ENCODE measurements at places on chromosomes 5 and 9.

DNA sequence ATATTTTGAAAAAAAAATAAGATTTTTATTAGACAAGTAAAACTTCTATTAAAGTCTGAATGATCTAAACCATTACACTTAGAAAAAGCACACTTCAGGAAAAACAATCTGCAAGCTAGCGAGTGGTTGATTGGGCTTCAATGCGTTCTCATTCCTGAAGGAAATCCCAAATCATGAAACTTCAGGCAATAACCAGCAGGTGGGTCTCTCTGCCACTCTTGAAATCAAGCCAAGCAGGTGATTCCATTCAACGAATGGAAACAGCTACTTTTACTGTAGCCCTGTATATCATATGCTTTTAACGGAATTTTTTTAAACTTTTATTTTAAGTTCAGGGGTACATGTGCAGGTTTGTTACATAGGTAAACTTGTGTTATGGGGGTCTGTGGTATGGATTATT is 234.5 kb upstream of the TRPM3 start:
- no peak for DNase-seq

DNA sequence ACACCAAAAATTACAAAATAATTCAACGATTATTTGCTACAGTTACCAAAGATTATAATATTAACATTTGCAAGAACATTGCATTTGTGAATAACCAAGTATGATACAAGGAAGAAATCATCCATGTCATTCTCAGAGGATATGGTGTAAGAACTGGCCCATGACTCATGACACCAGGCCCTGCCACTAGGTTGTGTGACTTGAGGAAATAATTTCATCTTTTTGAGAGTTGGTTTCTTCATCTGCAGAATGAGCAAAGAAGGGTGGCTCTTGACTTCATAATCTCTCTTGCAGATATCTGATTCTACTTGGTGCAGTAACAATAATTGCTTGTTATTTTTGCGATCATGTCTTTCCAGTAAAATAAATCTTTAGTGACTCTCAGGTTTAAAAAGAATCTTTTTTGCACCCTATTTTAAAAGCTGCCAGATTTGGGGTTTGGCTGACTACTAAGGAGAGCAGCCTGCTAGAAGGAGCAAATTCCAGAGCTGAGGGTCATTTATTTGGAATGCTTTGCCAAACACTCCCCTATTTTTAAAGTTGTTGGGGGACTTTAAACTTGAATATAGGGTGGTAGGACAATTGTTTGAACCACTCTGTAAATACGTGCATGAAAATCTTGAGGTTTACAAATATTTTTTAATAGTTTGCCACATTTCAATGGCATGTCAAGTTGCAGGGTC is 23.5 kb downstream of the ITGA1 start:
- DNase-seq, result no peak

- DNase-seq, result no peak
These were observed 2.7 kb downstream of the OR2V2 start for GRCh38 chr5:181149806-181150733.

GRCh38 chr9:124045076-124045829 is 33.7 kb downstream of the LHX2 start:
- DNase-seq, result no peak

GRCh38 chr5:54390015-54390414 is 65.5 kb upstream of the HSPB3 start:
- peak; percentile 75 for DNase-seq

DNA sequence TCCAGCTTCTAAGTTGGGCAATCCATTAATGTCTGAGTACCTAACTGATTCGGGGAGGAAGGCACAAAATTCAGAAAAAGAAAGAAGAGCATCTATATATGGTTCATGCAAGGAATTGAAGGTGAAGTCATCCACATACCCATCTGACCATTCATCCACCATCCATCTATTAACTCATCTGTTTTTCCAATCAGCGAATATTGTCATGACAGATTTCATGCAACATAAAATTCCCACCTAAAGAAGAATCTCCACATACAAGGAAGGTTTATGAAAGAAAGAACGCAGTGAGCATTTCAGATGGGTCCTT is 164.7 kb downstream of the GRIA1 start:
- no peak for DNase-seq

DNA sequence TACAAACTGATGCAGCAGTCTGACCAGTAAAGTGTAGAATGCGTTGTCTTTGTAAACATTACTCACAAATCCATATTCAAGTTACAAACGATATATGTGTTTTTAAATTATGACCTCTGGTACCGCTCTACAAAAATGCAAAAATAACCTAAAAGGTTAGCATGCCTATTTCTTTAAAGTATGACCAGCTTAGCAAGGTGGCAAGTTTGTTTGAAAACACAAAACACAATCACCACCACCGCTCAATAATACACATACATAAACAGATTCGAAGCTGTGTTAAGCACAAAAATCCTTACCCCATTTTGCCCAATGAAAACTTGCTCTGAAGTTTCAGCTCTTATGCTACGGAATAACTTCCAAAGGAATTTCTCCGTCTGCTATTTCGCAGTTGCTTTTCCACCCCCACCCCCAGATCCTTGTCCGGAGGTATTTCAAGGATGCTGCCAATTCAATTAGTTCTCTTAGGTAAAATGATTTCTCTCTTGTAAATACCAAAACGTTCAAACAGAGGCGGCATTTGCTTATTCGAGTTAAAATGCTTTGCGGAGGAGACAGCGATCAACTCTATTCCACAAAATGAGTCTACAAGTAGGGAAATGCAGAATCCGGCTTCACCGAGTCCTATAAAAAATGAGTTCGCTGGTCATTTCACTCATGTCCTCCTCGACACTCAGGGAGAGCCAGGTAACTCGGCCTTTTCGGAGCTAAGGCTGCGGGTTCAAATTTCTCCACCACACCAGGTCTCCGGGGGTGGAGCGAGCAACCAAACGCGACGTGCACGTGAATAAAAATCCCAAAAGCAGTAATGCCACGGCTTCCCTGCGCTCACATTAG is 1.2 kb downstream of the HOMER1 start:
- DNase-seq, result no peak

- no peak for DNase-seq
These were observed 62.1 kb downstream of the GADD45G start for GRCh38 chr9:89666950-89667349.

GRCh38 chr5:52469835-52470234 is 317.9 kb upstream of the ITGA1 start:
- DNase-seq, result no peak

DNA sequence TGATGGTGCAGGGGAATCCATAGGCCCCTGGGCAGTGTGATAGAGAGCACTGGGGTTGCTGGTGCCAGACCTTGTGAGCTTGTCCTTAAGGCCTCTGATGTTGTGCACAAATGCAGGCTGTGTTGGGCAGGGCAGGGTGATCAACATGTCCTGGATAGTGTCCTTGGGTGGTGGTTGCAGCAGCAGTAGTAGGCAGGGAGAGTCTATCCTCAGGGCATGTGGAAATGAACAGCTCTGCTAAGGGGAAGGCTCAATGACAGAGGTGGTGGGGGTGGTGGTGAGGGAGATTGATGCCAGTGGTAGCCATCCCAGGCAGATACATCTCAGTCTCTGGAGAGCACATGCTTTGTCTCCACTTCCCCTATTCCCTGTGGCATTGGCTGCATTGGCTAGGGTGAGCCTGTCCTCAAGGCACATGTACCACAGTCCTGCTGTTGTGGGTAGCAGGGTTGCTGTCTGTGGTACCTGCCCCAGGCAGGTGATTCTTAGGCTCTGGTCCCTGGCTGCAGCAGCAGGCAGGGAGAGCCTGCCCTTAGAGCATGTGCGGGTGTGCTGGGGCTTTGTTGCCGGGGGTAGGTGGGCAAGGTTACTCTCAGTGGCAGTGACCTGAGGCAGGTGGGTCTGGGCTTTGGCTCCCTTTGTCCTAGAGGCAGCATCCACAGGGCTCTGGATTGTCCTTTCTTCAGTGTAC is 111.1 kb downstream of the WDR70 start:
- no peak for DNase-seq

DNA sequence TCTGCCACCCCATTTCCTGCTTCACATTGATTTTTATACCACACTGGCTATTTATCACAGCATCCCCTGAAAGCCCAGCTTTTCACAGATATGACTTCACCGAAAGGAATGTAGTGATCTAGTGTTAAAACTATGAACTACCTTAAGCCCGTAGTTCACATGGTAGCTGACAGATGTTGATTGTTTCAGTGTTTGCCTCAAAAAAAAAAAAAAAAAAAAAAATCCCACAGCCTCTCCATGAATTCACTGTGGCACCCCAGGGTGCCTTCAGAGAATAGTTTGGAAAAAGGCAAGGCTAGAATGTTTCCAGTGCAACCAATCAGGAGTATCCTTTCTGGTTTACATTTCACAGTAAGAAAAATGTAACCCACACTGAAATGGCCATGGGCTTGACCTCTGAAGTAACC is 37.1 kb downstream of the GLIS3 start:
- no peak for DNase-seq

GRCh38 chr5:6598351-6598900 is 34.4 kb downstream of the NSUN2 start:
- no peak for DNase-seq

GRCh38 chr9:132531710-132532570 is 50.5 kb upstream of the BARHL1 start:
- no peak for DNase-seq

- no peak for DNase-seq
These were observed 43.1 kb upstream of the GLIPR2 start for GRCh38 chr9:36093384-36093783.

DNA sequence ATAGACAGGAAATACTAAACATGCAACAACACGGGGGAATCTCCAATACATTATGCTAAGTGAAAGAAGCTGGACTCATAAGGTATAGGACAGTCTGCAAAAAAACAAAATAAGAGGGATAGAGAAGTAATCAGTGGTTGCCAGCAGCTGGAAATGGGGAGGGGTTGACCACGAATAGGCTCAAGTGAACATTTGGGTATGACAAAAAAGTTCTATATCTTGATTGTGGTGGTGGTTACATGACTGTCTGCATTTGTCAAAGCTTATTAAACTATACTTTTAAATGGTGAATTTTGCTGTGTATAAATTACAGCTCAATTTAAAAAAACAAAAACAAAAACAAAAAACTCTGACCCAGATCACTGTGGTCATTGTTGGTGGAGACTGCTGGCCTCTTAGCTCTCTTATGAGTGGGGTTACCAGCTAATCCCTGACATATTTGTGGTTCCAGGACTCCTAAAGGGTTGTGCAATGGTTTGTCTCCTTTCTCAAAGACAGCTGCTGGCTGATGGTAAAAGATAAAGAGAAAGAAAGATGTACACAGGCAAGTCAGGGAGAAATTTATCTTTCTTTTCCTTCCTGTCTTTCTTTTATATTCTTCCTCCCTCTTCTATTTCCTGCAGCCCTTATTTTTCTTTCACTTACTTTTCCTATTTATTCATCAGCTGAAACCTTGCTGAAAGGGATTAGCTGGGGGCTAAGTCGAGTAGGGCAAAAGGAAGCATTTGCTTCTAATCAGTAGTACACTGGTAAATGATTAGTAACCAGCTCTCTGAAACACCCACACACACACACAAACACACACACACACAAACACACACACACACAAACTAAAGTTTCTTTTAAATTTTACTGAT is 42.6 kb upstream of the APC start:
- DNase-seq, result no peak

GRCh38 chr9:385818-386398 is 171.2 kb downstream of the DOCK8 start:
- DNase-seq, result no peak

DNA sequence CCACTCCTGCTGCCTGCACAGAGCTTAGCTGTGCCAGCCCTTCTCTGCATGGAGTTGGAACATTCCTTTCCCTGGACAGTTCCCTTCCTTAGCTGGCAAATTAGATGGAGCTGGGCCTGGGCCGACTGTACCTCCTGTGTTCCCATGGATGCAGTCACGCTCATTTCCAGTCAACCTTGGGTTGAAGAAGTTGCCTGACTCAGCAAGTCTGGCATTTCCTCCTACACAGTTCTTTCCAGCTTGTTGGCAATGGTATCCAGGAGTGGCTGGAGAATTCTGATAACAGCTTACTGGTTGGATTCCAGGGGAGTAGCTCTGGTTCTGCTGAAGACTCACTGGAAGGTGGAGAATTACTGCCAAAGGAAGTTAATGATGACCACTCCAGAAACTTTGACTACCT is 9.2 kb upstream of the TAF1L start:
- DNase-seq, result no peak

- DNase-seq, result no peak
These were observed 39.6 kb downstream of the WNK2 start for GRCh38 chr9:93223260-93224180.
